ENCODE measurements at places on chromosomes 1 and 21. TPM values are rescaled to one million over a fixed set of nuclear protein-coding genes. Genes with fewer than 3 reads are reported as not detected.

DNA sequence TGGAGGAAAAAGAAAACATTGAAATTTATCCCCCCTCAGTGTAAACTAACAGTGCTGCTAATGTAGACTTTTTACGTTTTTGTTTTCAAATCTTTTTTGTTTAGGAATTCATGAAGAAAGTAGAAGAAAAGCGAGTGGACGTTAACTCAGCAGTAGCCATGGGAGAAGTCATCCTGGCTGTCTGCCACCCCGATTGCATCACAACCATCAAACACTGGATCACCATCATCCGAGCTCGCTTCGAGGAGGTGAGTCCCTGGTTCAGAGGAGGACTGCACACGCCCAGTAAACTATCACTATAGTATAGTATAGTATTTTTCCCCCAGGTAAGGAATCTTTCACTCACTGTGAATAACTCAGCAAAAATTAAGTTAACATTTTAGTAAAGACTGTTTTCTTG is 37.8 kb upstream of the BMP8A start:
- peak; percentile 68 for DNase-seq

Gene KRTAP7-1
- total RNA-seq = not detected

- DNase-seq = no peak
Measured at GRCh38 chr1:17251246-17251645, 2.3 kb downstream of the PADI3 start.

GRCh38 chr1:152170287-152170905 is 11.4 kb upstream of the RPTN start:
- DNase-seq = no peak

Gene ZBTB40
- 9.7 TPM for total RNA-seq

DNA sequence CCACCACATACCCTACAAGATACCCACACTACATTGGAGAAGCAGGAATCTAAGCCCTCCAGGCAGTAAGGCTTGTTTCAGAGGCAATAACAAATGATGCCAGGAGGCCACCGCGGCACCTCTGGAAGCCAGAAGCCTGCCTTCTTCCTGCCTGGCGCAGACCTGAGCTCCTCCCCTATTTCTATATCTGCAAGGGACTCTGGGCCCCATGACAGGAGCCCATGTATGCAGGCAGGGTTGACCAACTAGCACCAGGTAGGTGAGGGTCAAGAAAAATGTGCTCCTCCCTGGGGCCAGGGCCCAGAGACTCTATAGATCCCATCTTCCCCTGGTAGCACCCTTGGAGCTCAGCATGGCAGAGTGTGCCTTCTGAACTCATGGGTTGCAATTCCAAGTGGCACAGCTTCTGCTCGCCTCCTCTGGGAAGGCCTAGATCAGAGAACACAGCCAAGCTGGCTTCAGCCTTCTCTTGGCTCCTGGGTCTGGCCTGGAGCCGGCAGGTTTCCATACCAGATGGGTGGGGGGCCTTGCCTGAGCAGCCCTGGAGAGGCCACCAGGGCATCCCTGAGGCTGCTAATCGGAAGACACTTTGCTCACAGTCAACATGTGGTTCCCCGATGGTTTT is 85.1 kb downstream of the STUM start:
- DNase-seq = no peak

Gene CELA2B
- total RNA-seq = not detected

GRCh38 chr1:21232044-21232443 is 55.3 kb upstream of the EIF4G3 start:
- DNase-seq = peak; percentile 63

- no peak for DNase-seq
Measured at GRCh38 chr1:103790172-103790571, 40.5 kb downstream of the AMY1C start.

Gene GOLT1A
- under 0.01 TPM for total RNA-seq

GRCh38 chr1:172885971-172886370 is 164.8 kb downstream of the TNFSF18 start:
- DNase-seq = no peak

Gene LORICRIN
- not detected for total RNA-seq

DNA sequence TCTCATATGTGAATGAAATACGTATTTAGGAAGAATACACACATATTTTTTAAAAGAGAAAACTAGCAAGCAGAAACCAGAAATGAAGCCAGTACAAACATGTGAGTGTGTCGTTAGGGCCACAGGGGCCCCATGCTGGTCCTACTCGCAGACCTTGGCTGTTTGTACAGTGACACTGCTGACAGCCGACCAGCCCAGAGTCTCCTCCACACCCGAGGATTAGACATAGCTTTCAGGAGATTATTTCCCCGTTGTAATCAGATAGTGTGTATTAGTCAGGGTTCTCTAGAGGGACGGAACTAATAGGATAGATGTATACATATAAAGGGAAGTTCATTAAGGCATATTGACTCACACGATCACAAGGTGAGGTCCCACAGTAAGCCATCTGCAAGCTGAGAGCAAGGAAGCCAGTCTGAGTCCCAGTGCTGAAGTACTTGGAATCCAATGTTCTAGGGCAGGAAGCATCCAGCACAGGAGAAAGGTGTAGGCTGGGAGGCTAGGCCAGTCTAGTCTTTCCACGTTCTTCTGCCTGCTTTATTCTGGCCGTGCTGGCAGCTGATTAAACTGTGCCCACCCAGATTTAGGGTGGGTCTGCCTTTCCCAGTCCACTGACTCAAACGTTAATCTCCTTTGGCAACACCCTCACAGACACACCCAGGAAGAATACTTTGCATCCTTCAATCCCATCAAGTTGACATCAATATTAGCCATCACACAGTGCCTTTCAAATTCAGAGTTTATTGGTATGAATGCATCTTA is 51.2 kb downstream of the DIP2A start:
- DNase-seq = peak; percentile 64

- DNase-seq = no peak
Measured at GRCh38 chr1:23423415-23424292, 894 bp downstream of the TCEA3 start.

Gene TRNAU1AP
- 17.7 TPM for total RNA-seq

Gene LENEP
- total RNA-seq = 0.40 TPM

DNA sequence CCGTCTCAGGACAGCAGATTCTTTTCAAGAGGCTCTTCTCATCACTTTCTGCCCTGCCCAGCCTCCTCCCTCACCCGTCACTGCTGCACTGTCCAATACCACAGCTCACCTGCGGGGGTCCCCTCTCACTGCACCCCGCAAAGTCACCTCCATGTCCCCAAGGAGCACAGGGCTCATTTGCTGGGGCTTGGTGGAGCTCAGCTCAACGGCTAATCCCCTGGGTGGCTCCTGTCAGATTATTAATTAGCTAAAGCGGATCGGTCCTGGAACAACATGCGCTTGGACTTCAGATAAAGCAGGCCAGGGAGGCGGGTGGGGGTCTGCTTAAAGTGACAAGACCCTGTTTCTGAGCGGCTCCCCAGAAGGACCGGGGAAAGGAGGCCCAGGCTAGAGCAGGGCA is 43.1 kb downstream of the CASZ1 start:
- no peak for DNase-seq

DNA sequence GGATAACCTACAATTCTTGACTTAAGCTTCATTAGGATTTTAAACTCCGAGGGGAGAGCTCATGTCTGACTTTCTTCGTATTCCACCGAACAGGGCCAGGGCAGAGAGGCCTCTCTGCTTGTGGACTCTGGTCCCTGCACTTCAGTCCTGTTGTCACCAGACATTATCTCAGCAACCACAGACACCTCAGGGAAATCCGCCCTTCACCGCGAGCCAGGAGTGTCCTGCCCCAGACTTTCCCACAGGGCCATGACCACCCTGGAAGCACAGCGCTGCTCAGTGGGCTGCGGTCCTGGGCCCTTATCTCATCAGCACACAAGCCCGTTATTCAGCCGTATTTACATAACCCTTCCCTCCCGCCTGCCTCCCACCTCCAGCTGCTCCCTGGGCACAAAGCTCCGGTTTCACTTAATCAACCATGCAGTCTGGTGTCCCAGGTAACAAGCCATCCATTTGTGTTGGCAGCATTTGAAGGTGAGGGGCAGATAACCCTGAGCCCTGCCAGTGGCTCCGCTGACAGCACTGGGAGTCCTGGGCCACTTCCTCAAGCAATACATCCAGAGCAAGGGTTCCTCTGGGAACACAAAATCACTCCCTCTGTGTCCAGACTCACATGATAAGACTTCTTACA is 122.8 kb upstream of the RAB4A start:
- peak; percentile 68 for DNase-seq

DNA sequence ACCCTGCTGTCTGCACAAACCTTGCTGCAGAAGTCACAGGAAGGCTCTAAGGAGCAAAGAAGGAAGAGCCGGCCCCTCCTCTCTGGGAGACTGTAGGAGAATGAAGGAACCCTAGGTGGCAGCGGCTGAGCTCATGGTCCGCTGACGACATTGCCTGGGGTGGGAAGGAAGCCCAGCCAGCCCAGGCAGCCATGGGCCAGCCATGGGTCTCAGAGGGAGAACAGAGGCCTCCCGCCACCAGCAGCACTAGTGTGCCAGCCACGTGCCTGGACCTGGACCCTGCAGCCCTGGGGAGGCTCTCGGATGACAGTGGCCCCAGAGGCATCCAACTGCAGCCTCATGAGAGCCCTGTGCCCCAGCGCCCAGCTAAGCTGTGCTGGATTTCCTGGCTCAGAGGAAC is 49.2 kb upstream of the POFUT2 start:
- no peak for DNase-seq

GRCh38 chr1:231986631-231987336 is 360.2 kb downstream of the DISC1 start:
- no peak for DNase-seq

GRCh38 chr1:80251591-80251990 is 1245.1 kb upstream of the ADGRL4 start:
- no peak for DNase-seq

Gene CD247
- not detected for total RNA-seq

- no peak for DNase-seq
Measured at GRCh38 chr1:109629372-109630030, 9.9 kb downstream of the AMPD2 start.

DNA sequence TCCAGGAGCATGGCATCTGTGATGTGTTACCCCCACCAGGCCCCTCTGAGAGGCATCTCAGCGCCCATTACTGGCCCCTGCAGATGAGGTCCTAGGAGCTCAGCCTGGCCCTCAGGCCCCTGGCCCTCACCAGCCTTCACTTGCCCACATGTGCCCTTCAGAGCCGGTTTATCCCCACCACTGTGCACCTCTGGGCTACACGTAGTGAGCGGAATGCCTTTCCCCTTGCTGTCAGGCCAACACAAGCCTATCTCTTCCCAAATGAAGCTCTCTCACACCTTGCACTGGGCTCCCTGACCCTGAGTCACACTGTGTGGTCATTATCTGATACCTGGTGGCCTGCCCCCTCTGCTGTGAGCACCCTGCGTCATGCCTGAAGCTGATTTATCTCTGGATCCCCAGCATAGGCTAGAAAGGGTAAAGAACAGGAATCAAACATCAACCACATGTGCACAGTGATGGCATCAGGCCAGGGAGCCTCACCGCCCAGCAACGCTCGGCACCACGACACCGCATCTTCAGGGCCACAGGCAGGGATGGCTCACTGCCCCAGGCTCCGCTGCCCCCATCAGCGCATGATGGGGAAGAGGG is 49.1 kb downstream of the GLIS1 start:
- no peak for DNase-seq

DNA sequence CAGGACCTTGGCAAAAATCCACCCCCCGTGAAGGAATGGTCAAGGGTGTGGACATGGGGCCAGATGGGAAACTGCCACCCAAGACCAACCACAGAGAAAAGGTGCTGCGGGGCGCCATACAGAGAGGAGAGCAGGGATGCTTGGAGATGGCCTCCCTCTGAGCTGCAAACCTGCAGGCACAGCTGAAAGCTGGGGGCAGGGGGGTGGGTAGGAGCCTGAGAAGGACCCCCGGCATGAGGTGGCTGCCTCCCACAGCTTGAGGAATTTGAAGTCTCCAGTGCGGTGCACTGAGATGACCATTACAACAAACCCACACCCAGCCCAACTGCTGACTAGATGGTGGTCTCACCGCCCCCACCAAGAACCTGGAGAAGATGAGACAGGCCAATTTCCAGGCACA is 84.8 kb downstream of the WDR4 start:
- no peak for DNase-seq

Gene AQP10
- not detected for total RNA-seq

Gene EGLN1
- total RNA-seq = 71.6 TPM

Data from lung microvascular endothelial cell (primary cell).